ENCODE measurements at places on chromosomes 7 and 10. TPM values are rescaled to one million over a fixed set of nuclear protein-coding genes. Genes with fewer than 3 reads are reported as not detected.

TRIM74 gene
- total RNA-seq = not detected

ARMC3 gene
- total RNA-seq = 0.23 TPM

EBF3 gene
- total RNA-seq = not detected

SYT15 gene
- total RNA-seq = 0.14 TPM

KCP gene
- 5.2 TPM for total RNA-seq

RAMP3 gene
- not detected for total RNA-seq

GSTO1 gene
- total RNA-seq = 195 TPM

WAPL gene
- total RNA-seq = 27.6 TPM

GIMAP1 gene
- total RNA-seq = not detected

MOSPD3 gene
- total RNA-seq = 12.1 TPM

NEBL gene
- 4.6 TPM for total RNA-seq

RASA4 gene
- total RNA-seq = 3.0 TPM

DNA sequence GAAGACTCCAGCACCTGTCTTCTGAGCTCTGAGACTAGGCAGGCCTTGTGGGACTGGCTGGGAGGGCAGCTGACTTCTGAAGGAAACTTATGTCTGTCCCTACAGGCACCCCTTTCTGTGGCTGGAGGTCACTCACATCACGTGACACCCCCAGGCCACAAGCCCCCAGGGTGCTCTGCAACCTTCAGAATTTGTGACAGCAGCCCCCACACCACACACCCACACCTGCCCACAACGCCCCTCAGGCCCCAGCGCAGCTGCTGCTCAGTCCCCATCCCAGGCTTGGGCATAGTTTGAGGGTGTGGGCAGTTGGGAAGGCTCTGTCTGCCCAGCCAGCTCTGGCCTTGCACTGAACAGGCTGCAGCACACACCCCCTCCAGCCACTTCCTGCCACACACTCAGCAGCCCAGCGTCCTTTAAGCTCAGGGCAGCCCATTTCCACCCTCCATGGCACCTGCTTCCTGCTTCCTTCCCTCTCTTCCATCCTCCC lies 80.0 kb upstream of the UNC5B start:
- no peak for DNase-seq

DNA sequence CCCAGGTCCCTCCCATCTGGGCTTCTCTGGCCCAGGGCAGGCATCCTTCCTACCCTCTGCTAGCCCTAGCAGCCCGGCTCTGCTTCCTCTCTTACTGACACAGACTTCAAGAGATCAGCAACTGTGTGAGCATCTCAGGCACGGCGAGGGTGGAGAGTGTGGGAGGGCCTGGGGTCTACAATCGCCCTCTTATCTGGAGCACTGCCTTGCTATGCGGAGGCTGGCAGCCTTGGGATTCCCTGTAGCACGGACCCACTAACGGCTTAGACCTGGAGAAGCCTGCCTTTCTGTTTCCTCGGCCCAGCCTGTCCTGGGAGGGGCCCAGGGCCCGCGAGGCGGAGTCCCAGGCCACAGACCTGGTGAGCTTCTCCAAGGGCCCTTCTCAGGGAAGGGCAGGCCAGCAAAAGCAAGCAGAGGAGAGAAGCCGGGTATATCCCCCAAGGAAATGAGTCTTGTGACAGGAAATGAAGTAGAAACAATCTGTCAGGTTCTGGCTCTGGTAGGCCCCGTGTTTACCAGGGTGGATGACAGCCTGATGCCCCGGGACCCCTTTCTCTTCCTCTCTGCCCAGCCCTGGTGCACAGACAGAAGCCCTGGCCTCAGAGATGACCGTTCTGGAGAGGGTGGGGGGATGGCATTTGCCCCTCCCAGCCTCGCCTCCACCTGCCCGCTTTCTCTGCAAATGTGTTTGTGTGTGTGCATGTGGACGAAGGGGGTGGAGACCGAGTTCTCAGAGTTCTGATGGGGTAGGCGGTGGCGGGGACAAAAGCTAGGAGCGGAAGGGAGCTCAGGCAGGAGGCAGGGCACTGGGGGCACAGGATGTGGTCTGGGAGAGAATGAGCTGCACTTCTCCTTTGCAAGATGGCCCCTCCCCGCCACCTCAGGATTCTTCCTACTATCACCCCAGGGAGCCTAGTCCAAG lies 2.5 kb downstream of the LRCH4 start:
- no peak for DNase-seq

DNA sequence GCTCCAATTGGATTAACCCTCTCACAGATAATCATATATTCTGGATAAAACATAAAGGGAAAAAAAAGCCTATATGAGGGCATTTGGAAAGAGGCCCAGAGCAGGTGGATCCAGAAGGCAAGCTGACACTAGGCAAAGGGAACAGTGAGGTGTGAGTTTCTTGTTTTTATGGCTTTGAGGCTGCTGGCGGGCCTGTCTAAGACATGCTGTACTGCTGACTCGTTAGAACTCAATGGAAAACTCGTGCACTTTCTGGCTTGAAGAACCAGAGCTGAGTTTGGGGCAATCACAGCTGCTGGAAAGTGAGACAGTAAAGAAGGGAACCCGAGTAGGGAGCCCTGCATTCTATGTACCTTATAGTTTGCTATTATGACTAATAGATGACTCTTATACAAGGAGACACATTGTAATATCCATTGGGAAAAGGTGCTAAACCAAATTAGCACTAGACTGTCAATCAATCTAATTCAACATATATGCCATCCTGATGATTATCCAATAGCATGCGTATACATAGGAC lies 637.1 kb downstream of the GATA3 start:
- DNase-seq = no peak

DNA sequence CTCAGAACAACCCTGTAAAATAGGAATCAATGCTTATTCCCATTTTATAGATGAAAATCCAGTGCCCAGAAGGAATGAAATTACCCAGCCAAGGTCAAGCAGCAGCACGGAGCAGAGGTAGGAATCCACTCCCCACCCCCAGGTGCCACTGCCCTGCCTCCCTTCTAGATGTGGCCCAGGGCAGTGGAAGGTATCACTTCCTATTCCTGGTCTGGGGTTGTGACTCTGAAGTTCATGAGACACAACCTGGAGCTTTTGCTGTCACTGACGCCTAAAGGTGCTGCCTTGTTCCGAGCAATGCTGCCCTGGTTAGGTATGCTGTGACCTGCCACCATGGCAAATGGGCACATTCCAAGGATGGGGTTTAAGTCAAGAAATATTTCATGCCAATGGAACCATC lies 53.6 kb downstream of the PIK3AP1 start:
- no peak for DNase-seq

DNA sequence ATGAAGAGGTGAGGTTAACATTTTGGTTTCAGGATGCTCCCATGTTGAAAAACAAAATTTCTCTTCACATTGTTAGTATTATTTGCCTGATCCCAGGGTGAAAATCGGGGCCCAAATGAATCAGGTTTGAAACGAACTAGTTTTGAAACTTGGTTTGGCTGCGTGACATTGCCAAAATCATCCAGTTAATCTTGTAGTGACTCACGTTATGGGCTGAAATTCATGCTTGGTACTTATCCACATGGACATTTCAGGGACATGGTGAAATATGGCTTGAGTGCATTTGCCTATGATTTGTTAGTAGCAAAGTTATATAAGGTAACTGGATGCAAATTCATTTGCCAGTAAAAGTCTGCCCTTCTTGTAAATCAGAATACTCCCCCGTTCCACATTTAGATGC lies 97.3 kb downstream of the CFAP58 start:
- DNase-seq = no peak

- DNase-seq = no peak
These were observed 100.6 kb downstream of the ARHGAP22 start for GRCh38 chr10:48504141-48504885.

- no peak for DNase-seq
These were observed 55.7 kb downstream of the FHIP2A start for GRCh38 chr10:114877301-114877644.

- no peak for DNase-seq
These were observed 78.2 kb downstream of the MGMT start for GRCh38 chr10:129545261-129545660.

DNA sequence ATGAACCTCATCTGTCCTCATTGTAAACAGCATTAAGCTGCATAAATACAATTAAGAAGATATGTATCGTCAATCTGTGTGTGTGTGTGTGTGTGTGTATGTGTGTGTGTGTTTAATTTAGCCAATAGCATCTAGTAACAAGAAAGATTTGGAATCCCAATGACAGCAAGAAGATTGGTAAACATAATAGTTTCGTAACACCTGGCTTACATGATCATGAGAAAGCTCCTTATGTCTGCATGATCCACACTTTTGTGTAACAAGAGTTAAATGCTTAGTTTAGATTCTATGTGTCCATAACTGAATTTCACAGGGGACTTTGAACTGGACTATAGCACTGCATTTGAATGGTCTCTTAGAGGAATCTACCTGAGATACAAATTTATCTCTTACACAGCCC lies 191.0 kb upstream of the BET1 start:
- DNase-seq = no peak

DNA sequence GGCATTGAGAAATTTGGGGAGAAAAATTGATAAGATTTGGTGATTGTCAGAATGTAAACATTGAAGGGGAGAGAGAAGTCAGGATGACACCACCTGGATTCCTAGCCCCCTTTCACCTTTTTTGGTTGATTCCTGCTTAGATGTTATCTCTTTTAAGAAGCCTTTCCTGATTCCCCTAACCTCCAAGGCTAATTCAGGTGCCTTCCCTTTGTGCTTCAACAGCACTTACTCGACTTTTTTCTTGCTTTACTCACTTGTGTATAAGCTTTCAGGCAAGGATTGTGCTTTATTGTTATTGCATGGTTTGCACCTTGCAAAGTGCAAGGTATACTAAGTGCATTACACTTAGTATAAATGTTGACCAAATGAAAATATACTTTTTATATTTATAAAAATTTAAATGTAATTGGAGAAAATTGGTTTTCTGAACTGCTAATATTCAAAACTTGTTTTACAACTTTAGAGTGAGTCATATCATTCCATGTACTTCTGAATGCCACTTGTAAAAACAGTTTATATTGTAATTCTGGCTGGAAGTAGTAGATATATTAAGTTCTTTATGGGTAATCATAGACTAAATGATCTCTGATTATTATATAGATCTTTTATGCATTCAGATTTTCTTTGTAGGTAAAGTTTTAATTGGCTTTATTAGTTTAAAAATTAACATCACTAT lies 13.2 kb downstream of the SHOC2 start:
- no peak for DNase-seq

- DNase-seq = no peak
These were observed 199.0 kb downstream of the PTEN start for GRCh38 chr10:88062385-88062784.

GRCh38 chr10:71044720-71045119 lies 156.4 kb upstream of the PCBD1 start:
- DNase-seq = no peak

DNA sequence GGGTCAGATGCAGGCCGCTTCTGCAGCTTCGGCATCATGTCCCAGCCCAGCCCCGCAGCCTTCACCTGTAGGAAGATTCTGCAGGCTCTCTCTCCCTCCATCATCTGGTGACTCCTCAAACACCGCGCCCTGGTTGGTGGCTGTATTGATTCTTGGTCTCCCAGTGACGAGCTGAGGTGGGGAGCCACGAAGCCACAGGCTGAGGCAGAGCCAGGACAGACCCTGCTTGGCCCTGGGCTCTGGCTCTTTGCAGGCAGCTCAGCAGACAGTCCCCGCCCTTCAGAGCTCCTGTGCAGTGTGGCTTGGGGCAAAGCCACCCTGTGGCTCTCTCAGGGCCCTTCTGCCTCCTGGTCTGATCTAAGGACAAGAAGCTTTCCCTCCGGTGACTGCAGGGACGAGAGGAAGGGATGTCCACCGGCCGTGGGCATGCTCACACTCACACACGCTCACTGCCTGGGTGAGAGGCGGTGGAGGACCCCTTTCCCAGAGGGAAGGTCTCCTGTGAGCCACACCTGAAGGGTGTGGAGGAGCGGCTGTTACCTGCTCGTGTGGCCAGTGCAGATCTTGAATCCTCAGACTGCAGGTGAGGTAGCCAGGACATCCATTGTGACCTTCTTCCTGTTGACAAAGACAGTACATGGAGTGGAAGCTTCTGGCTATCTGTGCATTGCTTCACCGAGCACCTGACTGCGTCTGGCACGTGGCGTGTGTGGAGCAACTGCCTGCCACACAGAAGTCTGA lies 79.6 kb downstream of the INPP5A start:
- no peak for DNase-seq

GRCh38 chr7:39183796-39184195 lies 206.1 kb downstream of the POU6F2 start:
- DNase-seq = no peak

DNA sequence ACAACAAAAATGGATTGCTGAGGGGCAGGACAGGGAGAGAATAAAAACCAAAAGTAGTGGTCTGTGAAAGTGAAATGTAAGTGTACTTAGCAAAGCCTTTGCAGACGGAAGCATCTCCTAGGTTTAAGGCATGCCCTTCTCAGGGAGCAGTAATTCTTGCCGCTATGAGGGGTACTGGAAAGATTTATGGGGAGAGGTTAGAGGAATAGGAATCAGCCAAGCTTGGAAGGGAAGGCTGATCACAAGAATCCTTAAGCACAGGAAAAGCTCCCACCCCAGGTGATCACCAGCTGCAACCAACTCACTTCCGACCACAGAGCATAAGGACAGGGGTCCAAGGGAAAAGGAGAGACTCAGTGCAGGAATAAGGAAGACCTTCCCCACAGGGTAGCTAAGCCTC lies 10.3 kb downstream of the GFRA1 start:
- DNase-seq = no peak

- DNase-seq = no peak
These were observed 49.4 kb upstream of the KLF6 start for GRCh38 chr10:3834404-3834803.

DNA sequence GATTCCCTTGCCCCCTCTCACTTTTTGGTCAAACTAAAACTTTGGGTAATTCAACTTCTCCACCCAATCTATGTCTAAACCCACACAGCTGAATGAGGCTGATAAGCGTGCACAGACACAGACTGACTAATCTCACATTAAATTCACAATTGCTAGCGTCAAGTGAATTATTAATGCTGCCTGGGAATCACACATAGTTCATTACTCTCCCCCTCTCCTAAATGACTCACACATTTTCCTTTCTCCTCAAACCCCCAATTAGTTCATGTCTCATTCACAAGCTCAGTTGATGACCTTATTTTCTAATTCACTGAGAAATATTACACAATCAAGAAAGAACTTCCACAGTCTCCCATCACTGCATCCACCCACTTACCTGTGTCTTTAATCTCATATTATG lies 14.5 kb downstream of the KLF14 start:
- DNase-seq = peak; percentile 91

- no peak for DNase-seq
These were observed 95.2 kb downstream of the VOPP1 start for GRCh38 chr7:55476852-55477780.

DNA sequence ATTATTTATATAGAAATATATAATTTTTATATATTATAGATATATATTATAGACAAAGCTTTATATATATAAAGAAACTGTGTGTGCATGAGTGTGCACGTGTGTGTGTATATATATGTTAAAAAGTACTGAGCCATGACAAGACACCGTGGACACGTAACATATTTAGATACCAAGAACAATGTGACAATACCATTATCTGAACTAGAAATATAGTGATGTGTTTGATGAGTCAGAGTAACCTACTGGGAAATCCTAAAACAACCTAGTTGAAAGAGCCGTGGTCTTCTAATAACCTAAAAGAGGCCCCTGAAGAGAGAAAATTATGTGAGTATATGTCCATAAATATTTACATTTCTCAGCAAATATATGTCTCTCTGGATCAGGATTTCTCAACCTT lies 50.7 kb upstream of the ITGB8 start:
- no peak for DNase-seq
